Cortex of kidney (tissue), 1 donor: ENCODE measurements at places on chromosomes 7 and 10.

DNA sequence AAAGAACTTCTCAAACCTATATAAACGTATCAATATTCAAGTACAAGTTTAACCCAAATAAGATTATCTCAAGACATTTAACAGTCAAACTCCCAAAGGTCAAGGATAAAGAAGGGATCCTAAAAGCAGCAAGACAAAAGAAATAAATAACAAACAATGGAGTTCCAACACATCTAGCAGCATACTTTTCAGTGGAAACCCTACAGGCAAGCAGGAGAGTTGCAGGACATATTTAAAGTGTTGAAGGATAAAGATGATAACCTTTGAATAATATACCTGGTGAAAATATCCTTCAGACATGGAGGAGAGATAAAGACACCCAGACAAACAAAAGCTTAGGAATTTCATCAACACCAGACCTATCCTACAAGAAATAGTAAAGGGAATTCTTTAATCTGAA, 82.8 kb downstream of the TES start:
- no peak for DNase-seq

- DNase-seq = no peak
These were observed 106.6 kb downstream of the EXOC4 start for GRCh38 chr7:133359449-133359848.

DNA sequence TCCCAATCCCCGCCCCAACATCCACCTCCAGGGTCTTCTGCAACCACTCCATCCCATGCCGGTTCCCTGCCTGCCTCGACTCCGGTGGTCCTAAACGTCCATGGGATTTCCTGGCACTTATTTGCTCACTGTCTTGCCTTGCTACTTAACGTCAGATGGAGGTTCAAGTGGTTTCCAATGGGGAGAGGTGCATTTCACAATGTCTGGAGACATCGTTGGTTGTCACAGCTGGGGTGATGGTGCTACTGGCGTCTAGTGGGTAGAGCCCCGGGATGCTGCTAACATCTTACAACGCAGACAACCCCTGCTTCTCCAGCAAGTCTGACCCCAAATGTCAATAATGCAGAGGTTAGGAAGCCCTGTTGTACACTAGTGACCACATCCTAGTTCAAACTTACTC, 82.9 kb upstream of the ANLN start:
- no peak for DNase-seq

GRCh38 chr7:151065516-151065915, 6.1 kb downstream of the SLC4A2 start:
- DNase-seq = no peak

- no peak for DNase-seq
These were observed 29.8 kb upstream of the CHST15 start for GRCh38 chr10:124123156-124123555.
